Activated T-helper 1 cell treated with anti-CD3 and anti-CD28 coated beads, Interleukin-2, amount 50 U/mL, for 16 hours (primary cell): ENCODE measurements at places on chromosomes 1 and 21.

- no peak for DNase-seq
Measured at GRCh38 chr1:73803380-73803779, 394.6 kb downstream of the LRRIQ3 start.

GRCh38 chr1:172341697-172342096 lies 78.8 kb upstream of the C1orf105 start:
- DNase-seq = no peak

DNA sequence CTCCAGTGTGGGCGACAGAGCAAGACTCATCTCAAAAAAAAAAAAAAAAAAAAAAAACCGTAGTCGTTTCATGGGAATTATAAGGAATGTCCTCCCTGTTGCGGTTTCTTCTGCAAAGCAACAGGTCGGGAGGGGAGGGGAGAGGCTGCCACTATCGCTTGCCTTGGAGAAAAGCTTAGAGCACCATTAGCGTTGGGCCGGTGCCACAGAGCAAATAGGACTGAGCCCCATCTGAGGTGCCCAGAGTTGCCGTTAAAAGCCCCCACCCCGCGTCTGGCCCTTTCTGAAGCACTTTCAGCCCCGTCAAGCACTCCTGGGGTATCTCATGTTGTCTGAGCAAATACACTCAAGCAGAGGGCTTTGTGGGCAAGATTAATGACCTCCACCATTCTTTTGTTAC lies 2.2 kb downstream of the RIPPLY3 start:
- no peak for DNase-seq

- no peak for DNase-seq
Measured at GRCh38 chr1:191561276-191561675, 597.0 kb upstream of the RGS18 start.

DNA sequence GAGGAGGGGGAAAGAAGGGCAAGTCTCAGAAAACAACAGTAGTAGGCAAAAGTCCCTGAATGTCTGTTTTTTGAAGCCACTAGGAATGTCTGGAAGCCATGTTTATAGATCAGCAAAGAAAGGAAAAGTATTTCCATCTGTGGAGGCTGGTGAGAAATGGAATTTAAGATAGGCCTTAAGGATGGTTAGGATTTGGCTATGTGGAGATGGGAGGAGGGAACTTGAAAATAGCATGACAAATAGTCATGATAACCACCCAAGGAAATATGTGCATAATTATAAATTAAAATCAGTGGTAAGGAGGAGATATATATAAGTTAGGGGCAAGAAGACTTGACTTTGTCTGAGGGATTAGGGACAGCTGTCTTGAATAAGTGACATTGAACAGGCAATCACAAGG lies 33.8 kb upstream of the FGGY start:
- DNase-seq = no peak

DNA sequence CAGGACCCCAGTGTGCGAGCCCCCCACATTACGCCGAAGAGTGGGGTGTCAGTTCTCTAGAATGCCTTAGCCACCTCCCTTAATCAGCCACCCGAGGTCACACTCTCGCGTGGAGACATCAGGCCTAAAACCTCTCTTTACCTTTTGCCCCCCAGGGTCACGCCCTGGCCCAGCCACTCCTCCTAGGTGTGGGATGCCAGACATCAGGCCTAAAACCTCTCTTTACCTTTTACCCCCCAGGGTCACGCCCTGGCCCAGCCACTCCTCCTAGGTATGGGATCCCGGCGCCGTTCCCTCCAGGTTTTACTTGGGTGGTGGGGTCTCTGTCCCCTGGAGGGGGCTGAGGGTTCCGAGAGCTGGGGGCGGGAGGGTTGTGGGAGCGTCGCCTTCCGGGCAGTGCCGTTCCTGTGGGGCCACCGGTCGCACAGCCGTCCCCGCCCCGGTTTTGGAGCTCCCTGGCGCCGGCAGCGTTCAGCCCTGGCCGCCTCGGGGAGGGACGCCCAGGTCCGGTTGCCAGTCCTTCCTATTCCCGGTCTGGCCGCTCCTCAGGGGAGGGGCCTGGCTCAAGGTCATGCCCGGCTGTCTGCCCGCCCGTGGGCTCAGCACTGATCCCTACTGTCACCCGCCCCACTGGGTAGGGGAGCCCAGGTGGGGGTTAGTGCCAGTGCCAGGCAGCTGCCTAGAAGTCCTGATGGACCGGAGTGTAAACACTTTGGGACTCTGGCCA lies 882 bp downstream of the VPS13D start:
- DNase-seq = no peak

GRCh38 chr1:194268839-194269238 lies 1082.4 kb upstream of the B3GALT2 start:
- no peak for DNase-seq

- DNase-seq = no peak
Measured at GRCh38 chr1:3586986-3587759, 24.1 kb downstream of the MEGF6 start.

- DNase-seq = no peak
Measured at GRCh38 chr1:94265906-94266305, 28.5 kb upstream of the ARHGAP29 start.

DNA sequence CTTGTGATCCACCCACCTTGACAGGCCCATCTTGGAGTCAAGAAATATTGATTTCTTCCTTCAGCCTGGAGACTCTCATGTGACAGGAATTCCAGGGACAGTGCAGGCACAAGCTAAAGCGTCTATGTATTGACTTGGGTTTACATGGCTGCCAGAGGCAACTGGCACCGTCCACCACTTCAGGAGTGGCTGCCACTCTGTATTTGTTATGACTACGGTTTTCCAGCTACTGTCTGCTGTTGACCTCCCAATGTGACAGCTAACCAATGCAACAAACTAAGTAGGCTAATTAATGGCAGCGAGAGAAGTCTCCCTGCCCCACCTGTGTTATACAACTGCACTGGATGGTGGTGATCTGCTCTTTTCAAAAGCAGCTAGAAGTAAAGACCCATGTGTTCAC lies 56.9 kb downstream of the CD58 start:
- no peak for DNase-seq

GRCh38 chr1:119341372-119341947 lies 27.1 kb upstream of the HAO2 start:
- no peak for DNase-seq

GRCh38 chr1:113207457-113207856 lies 134.5 kb downstream of the LRIG2 start:
- DNase-seq = no peak
